Ascending aorta (tissue), 2 donors: ENCODE measurements at places on chromosomes 2 and 18. TPM values are rescaled to one million over a fixed set of nuclear protein-coding genes. Genes with fewer than 3 reads are reported as not detected.
A peak's percentile ranks its signal among the peaks of the same experiment; 100 is the strongest.

GRCh38 chr2:56337342-56337741 lies 153.6 kb downstream of the CCDC85A start:
- no peaks in the 10 kb centered on the region for H3K27me3 ChIP-seq
- no peak for DNase-seq
- no peaks in the 10 kb centered on the region for H3K4me1 ChIP-seq
- H3K4me3 ChIP-seq, result no peak overlapping the region
- H3K27ac ChIP-seq, result no peak overlapping the region

GRCh38 chr2:85710687-85711577 lies 16.8 kb downstream of the GNLY start:
- peak overlapping the region; percentile 70 for H3K27ac ChIP-seq
- H3K4me1 ChIP-seq, result peaks cover 17% of the 10 kb centered on the region
- no peak overlapping the region for H3K4me3 ChIP-seq
- no peaks in the 10 kb centered on the region for H3K27me3 ChIP-seq
- H3K36me3 ChIP-seq, result no peaks in the 10 kb centered on the region

- DNase-seq, result no peak
- no peak overlapping the region for H3K27ac ChIP-seq
- H3K4me3 ChIP-seq, result no peak overlapping the region
- H3K27me3 ChIP-seq, result no peaks in the 10 kb centered on the region
- H3K4me1 ChIP-seq, result no peaks in the 10 kb centered on the region
Observed at GRCh38 chr18:79631096-79631507, 48.5 kb upstream of the CTDP1 start.

- H3K4me3 ChIP-seq, result no peak overlapping the region
- no peak for DNase-seq
- no peaks in the 10 kb centered on the region for H3K36me3 ChIP-seq
- H3K27me3 ChIP-seq, result no peaks in the 10 kb centered on the region
- no peak overlapping the region for H3K27ac ChIP-seq
- no peaks in the 10 kb centered on the region for H3K4me1 ChIP-seq
Observed at GRCh38 chr2:196551014-196551413, 88.5 kb upstream of the CCDC150 start.

DNA sequence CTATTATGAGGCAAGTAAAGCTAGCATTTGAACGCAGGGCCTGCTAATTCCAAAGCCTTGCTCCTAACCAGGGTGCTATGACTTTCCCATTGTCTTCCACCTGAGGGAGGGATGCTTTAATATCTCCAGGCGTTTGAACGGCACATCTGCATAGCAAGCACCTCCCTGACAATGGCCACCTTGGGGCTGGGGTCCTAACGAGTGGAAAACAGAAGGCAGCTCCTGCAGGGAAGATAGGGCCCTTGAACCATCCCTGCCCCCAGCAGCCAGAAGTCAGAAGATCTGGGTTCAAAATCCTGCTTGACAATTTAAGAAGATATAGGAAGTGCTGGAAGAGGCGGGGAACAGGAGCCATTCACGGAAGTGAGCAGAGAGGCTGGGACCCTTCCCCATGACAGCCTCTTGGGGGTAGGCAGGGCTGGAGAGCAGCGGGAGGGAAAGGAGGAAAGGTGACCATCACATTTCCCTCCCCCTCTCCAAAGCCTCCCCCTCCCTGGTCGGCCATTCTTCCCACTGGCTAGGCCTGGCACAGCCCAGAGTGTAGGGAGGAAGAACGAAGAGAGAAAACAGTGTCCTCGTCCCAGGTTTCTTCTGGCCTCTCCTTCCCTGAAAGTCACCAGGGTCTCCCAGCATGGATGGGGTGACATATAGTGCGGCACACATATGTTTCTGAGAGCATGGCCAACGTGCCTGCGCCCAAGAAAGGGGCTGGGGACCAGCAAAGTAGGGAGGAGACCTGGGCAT lies 73.5 kb downstream of the EMX1 start:
- H3K27me3 ChIP-seq, result no peaks in the 10 kb centered on the region
- H3K27ac ChIP-seq, result peak overlapping the region; percentile 82
- peak; percentile 16 for DNase-seq
- H3K4me3 ChIP-seq, result no peak overlapping the region
- H3K36me3 ChIP-seq, result peaks cover 9% of the 10 kb centered on the region

DNA sequence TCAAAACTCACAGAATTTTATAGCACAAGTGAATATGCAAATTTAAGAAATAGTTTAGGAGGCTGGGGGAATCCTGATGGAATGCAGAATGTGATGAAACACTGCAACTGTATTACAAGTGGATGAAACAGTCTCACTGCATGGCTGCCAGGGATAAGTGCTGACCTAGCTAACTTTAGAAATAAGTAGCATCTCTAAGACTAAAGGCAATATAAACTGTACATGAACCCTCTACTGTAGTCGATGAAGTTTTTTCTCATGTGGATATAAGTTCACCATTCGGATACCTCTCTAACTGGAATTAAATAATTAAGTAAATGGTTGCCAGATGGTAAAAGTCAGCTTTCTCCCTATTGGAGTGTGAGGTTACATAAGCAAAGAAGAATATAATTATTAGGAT lies 777.8 kb upstream of the RAB6C start:
- DNase-seq, result no peak
- H3K4me1 ChIP-seq, result no peaks in the 10 kb centered on the region
- H3K27ac ChIP-seq, result no peak overlapping the region
- H3K4me3 ChIP-seq, result no peak overlapping the region

DNA sequence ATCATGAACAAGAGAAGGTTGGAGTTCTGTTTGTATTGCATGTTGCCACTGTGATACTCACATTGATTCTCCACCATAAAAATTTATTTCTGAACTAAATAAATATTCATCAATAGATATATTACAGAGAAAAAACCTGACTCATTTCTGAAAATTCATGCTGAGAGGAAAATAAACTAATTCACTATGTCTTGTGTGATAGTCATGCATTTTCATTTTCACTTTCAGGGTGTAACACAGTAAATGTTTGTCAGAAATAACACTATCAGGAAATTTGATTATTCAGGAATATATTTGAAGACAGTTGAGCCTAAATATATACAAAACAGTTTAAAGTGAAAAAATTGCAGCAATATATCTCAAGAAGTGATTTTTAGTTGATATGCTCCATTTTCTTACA lies 335.2 kb downstream of the KCNJ3 start:
- no peaks in the 10 kb centered on the region for H3K27me3 ChIP-seq
- no peak for DNase-seq
- H3K36me3 ChIP-seq, result no peaks in the 10 kb centered on the region
- H3K27ac ChIP-seq, result no peak overlapping the region
- H3K4me1 ChIP-seq, result no peaks in the 10 kb centered on the region

Gene RESP18
- not detected for total RNA-seq

- H3K27me3 ChIP-seq, result no peaks in the 10 kb centered on the region
- no peaks in the 10 kb centered on the region for H3K36me3 ChIP-seq
- no peak overlapping the region for H3K4me3 ChIP-seq
- no peaks in the 10 kb centered on the region for H3K4me1 ChIP-seq
- H3K27ac ChIP-seq, result no peak overlapping the region
- DNase-seq, result no peak
Observed at GRCh38 chr18:11586896-11587295, 22.5 kb upstream of the SLC35G4 start.

DNA sequence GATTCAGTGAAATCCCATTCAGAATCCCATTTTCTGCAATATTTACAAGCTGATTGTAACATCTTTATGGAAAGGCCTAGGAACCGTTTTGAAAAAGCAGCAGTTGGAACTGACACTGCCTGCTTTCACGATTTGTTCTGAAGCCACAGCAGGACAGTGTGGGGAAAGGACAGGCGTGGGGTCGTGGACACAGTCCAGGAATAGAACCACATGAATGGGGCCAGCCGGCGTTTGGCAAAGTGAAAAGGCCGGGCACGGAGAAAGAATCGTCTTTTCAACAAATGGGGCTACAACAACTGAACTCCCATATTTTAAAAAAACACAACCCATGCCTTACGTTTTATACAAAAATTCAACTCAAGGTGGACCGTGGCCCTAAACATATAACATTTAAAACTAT lies 69.8 kb downstream of the SLC66A2 start:
- no peak for DNase-seq
- no peaks in the 10 kb centered on the region for H3K4me1 ChIP-seq
- H3K27ac ChIP-seq, result no peak overlapping the region
- no peaks in the 10 kb centered on the region for H3K27me3 ChIP-seq
- H3K36me3 ChIP-seq, result no peaks in the 10 kb centered on the region
- H3K4me3 ChIP-seq, result no peak overlapping the region

Gene CCDC102B
- total RNA-seq, result 3.3 TPM

DNA sequence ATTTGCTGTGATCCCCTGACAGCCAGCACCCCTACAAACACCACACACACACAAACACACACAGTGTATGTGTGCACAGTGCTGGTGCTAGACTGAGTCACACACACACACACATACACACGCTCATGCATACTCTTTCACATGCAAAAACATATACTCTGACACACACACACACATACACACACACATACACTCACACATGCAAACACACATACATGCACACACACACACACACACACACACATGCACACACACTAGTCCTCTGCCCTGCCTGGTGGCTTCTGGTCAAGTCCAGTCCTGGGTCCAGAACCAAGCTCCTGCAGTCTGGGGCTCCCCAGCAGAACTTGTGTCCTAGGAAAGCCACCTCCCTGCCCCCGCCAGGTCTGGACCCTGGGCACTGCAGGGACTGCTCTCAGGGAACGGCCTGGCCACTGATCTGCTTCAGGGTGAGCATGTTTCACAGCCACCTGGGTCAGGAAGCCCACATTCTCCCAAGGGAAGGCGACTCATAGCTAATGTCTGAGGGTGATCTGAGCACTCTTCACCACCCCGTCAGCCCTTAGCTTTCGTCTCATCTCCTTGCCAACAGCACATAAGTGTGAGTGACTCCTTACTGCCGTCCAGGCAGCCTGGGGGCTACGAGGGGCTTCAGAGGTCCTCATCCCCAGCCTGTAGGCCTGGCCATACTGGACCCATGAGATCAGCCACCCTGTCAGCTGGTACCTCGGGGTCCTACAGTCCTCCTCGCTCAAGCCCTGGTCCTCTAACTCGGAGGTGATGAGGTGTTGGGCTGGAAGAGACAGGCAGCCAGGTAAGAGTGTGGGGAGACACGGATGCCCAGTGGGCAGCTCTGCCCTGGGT lies 88.1 kb downstream of the MCFD2 start:
- no peaks in the 10 kb centered on the region for H3K27me3 ChIP-seq
- H3K36me3 ChIP-seq, result no peaks in the 10 kb centered on the region
- peak; percentile 31 for DNase-seq
- no peak overlapping the region for H3K4me3 ChIP-seq
- H3K4me1 ChIP-seq, result no peaks in the 10 kb centered on the region

GRCh38 chr18:74476140-74476539 lies 19.0 kb upstream of the DIPK1C start:
- no peaks in the 10 kb centered on the region for H3K4me1 ChIP-seq
- H3K36me3 ChIP-seq, result no peaks in the 10 kb centered on the region
- H3K4me3 ChIP-seq, result no peak overlapping the region
- no peaks in the 10 kb centered on the region for H3K27me3 ChIP-seq
- no peak for DNase-seq

Gene KIF1A
- 0.11 TPM for total RNA-seq
